ENCODE measurements at places on chromosomes 5 and 9. TPM values are rescaled to one million over a fixed set of nuclear protein-coding genes. Genes with fewer than 3 reads are reported as not detected.

DNA sequence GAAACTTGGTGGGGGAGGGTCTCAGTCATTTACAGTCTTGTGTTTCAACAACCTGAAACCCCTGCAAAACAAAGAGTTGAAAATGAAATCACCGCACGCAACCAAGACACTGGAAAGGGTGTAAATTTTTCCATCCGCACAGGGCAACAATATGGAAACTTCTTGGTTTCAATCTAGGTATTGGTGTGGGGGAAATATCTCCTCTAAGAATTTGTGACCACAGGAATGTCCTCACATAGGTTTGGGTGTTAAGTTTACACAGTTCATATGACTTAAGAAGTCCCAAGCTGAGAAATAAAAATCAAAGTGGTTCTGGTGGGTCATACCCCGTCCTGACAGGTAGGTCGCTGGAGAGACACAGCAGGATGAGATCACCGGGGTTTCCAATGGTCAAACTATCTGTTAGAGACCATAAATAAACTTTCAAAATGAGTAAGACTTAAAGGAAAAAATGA lies 51.9 kb upstream of the PIP5K1B start:
- 0 out of 2 replicates have a peak, but pooled peaks cover 4% of the 10 kb centered on the region for H3K27me3 ChIP-seq
- no peaks in the 10 kb centered on the region for H3K4me1 ChIP-seq
- no peak overlapping the region for H3K27ac ChIP-seq

GRCh38 chr9:131447148-131447547 lies 53.3 kb downstream of the PRRC2B start:
- no peaks in the 10 kb centered on the region for H3K27me3 ChIP-seq
- no peak overlapping the region for H3K27ac ChIP-seq
- peaks cover 95% of the 10 kb centered on the region for H3K36me3 ChIP-seq
- H3K4me3 ChIP-seq = no peak overlapping the region
- no peak for DNase-seq
- no peaks in the 10 kb centered on the region for H3K4me1 ChIP-seq

DNA sequence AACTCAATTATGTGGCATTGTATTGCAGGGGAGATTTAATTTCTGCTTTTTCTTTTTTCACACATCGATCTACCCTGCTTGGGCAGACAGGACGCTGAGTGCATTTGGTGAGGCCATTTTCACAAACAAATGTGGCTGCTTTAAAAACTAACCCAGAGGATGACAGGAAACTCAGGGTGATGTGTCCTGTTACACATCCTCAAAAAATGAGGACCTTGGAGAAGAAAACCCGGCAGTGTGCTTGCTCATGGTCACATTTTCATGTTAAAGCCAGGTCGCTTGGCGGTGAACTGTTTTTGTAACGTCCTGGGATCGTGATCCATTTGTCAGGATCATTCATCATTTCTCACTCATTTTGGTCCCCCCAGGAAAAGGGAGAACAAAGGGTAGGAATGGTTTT lies 478.3 kb upstream of the ADAMTS16 start:
- H3K4me1 ChIP-seq = no peaks in the 10 kb centered on the region
- no peaks in the 10 kb centered on the region for H3K36me3 ChIP-seq
- H3K27ac ChIP-seq = no peak overlapping the region
- no peaks in the 10 kb centered on the region for H3K27me3 ChIP-seq

DNA sequence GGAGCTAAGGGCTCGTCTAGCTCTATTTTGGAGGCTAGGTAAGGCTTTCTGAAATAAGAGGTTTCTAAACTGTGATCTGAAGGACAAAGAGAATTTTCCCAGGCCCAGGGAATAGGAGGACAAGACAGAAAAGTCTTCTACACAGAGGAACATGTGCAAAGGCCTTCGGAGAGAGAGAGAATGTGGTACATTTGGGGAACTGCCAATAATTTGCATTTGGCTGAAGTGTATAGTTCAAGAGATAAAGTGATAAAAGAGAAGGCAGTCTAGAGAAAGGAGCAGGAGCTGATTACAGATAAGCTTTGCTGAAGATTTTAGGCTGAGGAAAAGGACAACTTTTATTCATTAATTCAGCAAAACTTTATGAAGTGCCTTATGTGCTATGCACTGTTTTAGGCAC lies 214.4 kb upstream of the ELL2 start:
- H3K27me3 ChIP-seq = no peaks in the 10 kb centered on the region
- no peak overlapping the region for H3K27ac ChIP-seq
- no peak for DNase-seq
- H3K4me3 ChIP-seq = no peak overlapping the region

DNA sequence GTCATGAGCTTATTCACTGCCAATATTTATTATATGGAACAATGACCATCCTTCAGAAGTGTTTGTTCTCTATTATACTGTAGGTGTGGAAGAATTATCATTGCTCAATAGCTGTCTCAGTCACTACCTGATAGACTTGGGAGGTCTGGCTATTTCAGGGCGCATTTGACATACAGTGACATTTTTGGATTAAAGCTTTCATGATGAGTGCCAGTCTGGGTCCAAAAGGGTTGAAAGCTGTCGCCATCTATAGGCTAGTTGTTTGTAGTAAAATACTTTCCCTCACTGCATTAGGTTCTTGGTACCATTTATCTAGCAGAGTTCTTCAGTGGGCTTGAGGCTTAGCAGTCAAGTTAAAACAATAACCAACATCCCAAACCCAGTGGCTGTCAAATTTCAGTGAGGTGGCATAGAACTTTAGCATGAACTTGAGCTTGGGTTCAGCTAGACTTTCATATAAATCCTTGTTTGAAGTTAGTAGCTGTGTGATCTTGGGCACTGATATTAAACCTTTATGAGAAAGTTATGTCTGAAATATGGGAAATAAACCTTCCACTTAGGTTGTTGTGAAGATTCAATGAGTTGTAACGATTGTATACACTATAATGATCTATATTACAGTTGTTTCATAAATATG lies 110.5 kb upstream of the CDKN2B start:
- DNase-seq = peak; percentile 49
- peaks cover 6% of the 10 kb centered on the region for H3K4me1 ChIP-seq
- no peaks in the 10 kb centered on the region for H3K36me3 ChIP-seq
- H3K4me3 ChIP-seq = no peak overlapping the region
- no peak overlapping the region for H3K27ac ChIP-seq

DNA sequence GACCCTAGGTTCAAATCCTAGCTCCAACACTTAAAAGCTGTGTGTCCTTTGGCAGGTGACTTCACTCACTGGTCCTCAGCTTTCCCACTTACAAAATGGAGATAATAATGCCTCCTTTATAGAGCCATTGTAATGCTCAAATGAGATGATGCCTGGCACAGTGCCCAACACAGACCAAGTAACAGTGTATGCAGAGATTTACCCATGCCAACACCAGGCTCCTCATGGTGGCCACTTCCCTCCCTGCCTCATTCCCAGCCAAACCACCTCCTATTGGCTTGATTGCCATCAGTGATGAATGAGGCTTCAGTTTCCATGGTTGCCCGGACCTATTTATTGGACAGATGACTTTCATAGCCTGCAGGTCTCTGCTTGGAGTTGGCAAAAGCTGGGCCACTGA lies 469.4 kb downstream of the CDK5RAP2 start:
- H3K4me3 ChIP-seq = no peak overlapping the region
- no peak overlapping the region for H3K27ac ChIP-seq
- H3K27me3 ChIP-seq = peaks cover 38% of the 10 kb centered on the region
- no peaks in the 10 kb centered on the region for H3K4me1 ChIP-seq

DNA sequence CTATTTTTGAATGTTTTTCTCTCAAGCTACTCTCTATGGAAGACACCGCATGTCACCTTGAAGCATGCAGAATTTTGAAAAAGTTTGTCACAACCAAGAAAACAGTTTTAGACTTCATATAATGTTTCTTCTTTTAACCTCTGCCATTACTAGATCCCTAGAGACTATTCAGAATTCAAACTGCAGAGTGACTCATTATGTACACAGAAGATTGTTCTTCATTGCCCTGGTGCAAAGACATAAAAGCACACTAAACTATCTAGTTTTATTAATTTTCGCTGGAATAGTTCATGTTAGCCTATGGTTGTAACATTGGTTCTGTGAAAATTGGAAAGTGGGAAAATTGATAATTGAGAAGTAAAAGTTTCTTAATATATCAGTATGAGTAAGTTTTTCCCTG lies 18.4 kb downstream of the F2RL2 start:
- H3K4me3 ChIP-seq = no peak overlapping the region
- no peaks in the 10 kb centered on the region for H3K27me3 ChIP-seq
- peaks cover 6% of the 10 kb centered on the region for H3K4me1 ChIP-seq
- H3K27ac ChIP-seq = no peak overlapping the region

DNA sequence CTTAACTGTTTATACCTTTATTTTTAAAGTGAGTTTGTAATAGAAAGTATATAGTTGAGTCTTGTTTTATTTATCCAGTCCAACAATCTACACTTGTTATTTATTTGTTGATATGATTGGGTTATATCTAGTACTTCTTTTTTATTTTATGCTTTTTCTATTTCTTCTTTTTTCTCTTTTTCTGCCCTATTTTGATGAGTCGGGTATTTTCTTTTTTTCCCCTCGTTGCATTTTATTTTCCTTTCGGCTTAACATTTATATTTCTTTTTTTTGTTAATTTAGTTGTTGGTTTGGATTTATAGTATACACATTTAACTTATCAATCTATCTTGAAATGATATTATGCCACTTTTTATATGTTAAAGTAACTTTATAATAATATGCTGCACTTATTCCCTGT lies 111.7 kb upstream of the IZUMO3 start:
- H3K27ac ChIP-seq = no peak overlapping the region
- no peak overlapping the region for H3K4me3 ChIP-seq

GRCh38 chr5:142032747-142033631 lies 20.2 kb upstream of the GNPDA1 start:
- H3K4me3 ChIP-seq = no peak overlapping the region
- peaks cover 16% of the 10 kb centered on the region for H3K27me3 ChIP-seq
- H3K4me1 ChIP-seq = no peaks in the 10 kb centered on the region
- DNase-seq = no peak

DNA sequence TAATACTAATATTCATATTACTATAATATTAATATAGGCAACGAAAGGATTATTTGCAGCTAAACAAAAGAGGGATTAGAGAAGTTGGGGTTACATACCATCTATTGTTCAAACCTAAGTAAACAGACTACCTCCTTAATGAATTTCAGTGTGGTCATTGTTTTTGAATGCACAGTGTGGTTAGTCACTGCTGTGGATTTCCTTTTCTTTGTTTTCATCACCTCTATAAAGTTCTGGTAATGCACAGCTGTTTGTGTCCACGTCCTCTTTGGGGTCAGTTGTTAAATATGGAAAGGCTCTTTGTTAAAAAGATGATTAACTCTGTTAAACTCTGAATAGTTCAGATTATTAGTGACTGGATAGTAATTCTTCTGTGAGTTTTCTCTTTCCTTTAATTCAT lies 233.6 kb downstream of the MAST4 start:
- peaks cover 13% of the 10 kb centered on the region for H3K4me1 ChIP-seq
- H3K27me3 ChIP-seq = no peaks in the 10 kb centered on the region
- H3K36me3 ChIP-seq = no peaks in the 10 kb centered on the region
- peak; percentile 70 for DNase-seq
- peak overlapping the region; percentile 45 for H3K4me3 ChIP-seq

DNA sequence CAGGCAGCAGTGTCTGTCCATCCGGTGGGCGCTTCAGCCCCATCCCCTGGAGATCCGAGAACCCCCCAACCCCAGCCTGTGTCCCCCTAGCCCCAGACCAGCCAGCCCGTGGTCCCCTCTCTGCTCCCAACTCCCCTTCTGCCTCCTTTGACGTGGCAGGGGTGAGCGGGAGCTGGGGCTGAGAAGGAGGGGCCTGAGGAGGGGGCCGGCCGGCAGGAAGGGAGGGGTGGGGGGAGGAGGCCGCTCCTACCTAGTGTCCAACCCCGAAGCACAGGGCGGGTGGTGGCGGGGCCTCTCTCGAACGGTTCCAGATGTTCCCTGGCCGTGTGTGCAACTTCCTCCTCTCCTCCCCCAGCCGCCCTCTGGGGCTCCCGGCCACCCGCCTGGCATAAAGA lies 31.0 kb downstream of the GOLGA2 start:
- H3K4me3 ChIP-seq = peak overlapping the region; percentile 26
- peak; percentile 87 for DNase-seq
- H3K36me3 ChIP-seq = no peaks in the 10 kb centered on the region
- no peak overlapping the region for H3K27ac ChIP-seq
- H3K4me1 ChIP-seq = peaks cover 35% of the 10 kb centered on the region

- no peaks in the 10 kb centered on the region for H3K27me3 ChIP-seq
- no peak overlapping the region for H3K27ac ChIP-seq
- H3K4me3 ChIP-seq = no peak overlapping the region
Measured at GRCh38 chr9:28563291-28563934, 990.1 kb upstream of the C9orf72 start.

DNA sequence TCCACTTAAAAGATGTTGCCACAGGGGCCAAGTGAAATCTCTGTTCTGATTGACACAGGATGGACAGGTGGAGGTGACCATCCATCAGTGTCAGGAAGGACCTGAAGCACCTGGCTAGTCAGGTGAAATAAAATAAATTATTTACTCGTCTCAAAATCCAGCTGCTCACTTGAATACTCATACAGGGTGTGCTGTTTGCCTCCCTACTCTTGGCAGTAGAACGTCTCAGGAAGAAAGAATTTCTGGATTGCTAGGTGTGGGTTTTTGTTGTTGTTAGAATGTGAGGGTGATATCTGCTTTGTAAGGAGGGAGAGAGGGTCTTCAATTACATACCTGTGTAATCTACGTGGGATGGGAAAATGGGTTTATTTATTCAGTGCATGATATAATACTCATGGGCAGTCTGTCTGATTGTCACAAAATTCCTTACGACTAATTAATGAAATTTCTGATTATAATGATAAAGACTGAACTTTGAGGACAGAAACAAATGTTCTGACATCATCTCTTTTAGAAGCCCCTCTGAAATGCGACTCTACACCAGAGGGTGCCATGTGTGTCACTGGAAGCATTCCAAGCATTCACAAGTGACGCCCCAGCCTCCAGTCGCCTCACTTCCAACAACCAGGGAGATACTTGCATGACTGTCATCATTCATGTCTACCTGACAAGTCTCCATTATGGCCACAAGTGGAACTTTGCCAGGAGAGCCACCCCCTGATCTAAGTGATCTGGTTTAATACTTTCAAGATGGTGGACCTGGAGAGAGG lies 218.4 kb downstream of the GAPVD1 start:
- DNase-seq = no peak
- no peaks in the 10 kb centered on the region for H3K27me3 ChIP-seq
- no peaks in the 10 kb centered on the region for H3K4me1 ChIP-seq

GRCh38 chr9:84736536-84736935 lies 67.0 kb downstream of the NTRK2 start:
- DNase-seq = no peak
- H3K36me3 ChIP-seq = no peaks in the 10 kb centered on the region
- no peak overlapping the region for H3K4me3 ChIP-seq
- no peak overlapping the region for H3K27ac ChIP-seq

The TLE1 gene
- total RNA-seq = 102 TPM

The C9orf50 gene
- total RNA-seq = not detected

The RBM22 gene
- 55.2 TPM for total RNA-seq

The SH3RF2 gene
- not detected for total RNA-seq

All from SJCRH30 (cell line).